GM23338 (cell line): ENCODE measurements at places on chromosomes 4 and X. TPM values are rescaled to one million over a fixed set of nuclear protein-coding genes. Genes with fewer than 3 reads are reported as not detected.
A peak's percentile ranks its signal among the peaks of the same experiment; 100 is the strongest.

DNA sequence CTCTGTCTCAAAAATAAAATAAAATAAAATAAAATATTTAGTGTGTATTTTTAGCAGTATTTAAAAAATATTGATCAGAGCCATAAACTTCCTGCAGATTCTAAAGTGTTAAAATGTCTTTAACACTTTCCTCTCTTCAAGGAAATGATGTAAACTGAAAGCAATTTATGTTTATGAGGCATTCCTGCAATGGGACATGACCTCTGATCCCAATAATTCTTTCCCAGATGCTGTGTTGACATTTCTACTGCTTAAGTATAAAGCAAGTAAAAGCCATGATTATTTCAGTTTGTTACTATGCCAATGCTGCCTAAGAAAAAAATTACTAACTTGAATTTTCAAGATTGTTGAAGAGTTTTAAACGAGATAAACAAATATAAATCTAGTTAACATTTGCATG is 29.0 kb downstream of the COQ2 start:
- no peak for DNase-seq

FGG gene
- total RNA-seq = 0.27 TPM in 1 of 2 replicates, not detected in the other

- DNase-seq = peak; percentile 94
These were observed 25.0 kb downstream of the TACC3 start for GRCh38 chr4:1746265-1746691.

- no peak for DNase-seq
These were observed 97.0 kb upstream of the STIM2 start for GRCh38 chr4:26763648-26764047.

TMPRSS11D gene
- total RNA-seq = not detected in 2 replicates

DNA sequence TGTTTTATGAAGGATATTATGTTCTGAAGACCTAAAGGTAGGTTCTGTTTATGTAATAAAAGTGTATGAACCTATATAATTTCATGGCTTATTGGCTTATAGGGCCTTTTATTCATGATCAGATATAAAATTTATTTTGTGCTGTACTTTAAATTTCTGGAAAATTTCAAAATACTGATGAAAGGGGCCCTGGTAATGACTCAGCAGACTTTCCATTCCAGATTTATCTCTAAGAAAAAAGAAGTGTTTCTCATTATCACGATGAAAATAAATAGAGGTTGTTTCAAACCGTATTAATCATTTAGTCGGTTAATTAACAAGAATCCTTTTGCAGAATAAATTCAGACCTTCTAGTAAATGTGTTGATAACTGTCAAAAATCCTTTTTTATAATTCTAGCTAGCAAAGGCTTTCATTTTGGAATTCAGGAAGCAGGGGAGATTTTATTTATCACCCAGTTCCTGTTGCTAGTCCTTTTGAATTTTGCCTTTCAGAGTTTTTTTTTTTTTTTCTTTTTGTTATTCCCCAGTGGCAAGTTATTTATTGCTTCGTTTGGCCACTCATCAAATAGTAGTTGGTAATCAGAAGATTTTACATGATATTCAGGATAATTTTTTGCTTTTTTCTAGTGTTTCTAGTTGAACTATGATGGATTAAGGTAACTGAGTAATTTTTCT is 5.4 kb upstream of the TAPT1 start:
- DNase-seq = no peak

TENM3 gene
- total RNA-seq = 128 and 132 TPM in 2 replicates

GRCh38 chrX:45735571-45735970 is 534.9 kb upstream of the DIPK2B start:
- no peak for DNase-seq

GRCh38 chr4:3305610-3306371 is 13.0 kb downstream of the RGS12 start:
- DNase-seq = no peak

DNA sequence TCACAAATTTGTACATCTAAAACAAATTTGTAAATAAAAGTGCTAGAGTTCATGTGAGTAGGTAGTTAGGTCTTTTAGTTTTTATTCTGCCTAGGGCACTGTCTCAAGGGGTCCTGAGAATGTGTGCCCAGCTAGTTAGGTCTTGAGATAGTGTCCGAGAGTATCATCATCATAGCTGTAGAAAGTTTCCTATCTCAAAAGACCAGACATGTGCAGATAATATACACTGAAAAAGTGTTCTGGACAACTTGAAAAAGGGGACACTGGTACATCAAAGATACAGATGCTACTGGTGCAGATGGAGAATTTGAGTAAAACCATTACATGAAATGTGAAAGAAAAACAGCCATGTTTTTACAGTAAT is 1.8 kb upstream of the ZCCHC4 start:
- DNase-seq = no peak
